ENCODE measurements at places on chromosomes 13 and 19. TPM values are rescaled to one million over a fixed set of nuclear protein-coding genes. Genes with fewer than 3 reads are reported as not detected.

- peaks cover 2% of the 10 kb centered on the region for H3K36me3 ChIP-seq
- no peak overlapping the region for H3K27ac ChIP-seq
- peaks cover 42% of the 10 kb centered on the region for H3K4me1 ChIP-seq
Measured at GRCh38 chr19:39710333-39710890, 6.1 kb downstream of the LGALS14 start.

GRCh38 chr13:49374585-49375290 lies 69.1 kb downstream of the CAB39L start:
- H3K36me3 ChIP-seq: peaks cover 4% of the 10 kb centered on the region
- peak overlapping the region; percentile 12 for H3K4me3 ChIP-seq
- H3K27me3 ChIP-seq: no peaks in the 10 kb centered on the region
- no peak for DNase-seq
- H3K27ac ChIP-seq: peak overlapping the region; percentile 99

GRCh38 chr19:2003874-2004273 lies 11.6 kb downstream of the BTBD2 start:
- no peaks in the 10 kb centered on the region for H3K27me3 ChIP-seq
- no peaks in the 10 kb centered on the region for H3K4me1 ChIP-seq
- no peaks in the 10 kb centered on the region for H3K36me3 ChIP-seq
- H3K27ac ChIP-seq: no peak overlapping the region
- H3K4me3 ChIP-seq: no peak overlapping the region

- no peaks in the 10 kb centered on the region for H3K27me3 ChIP-seq
- no peaks in the 10 kb centered on the region for H3K36me3 ChIP-seq
- no peaks in the 10 kb centered on the region for H3K4me1 ChIP-seq
- no peak overlapping the region for H3K27ac ChIP-seq
Measured at GRCh38 chr19:13604902-13605586, 98.8 kb upstream of the CACNA1A start.

- H3K27me3 ChIP-seq: no peaks in the 10 kb centered on the region
- H3K36me3 ChIP-seq: no peaks in the 10 kb centered on the region
- H3K4me3 ChIP-seq: no peak overlapping the region
- peaks cover 4% of the 10 kb centered on the region for H3K4me1 ChIP-seq
- H3K27ac ChIP-seq: no peak overlapping the region
- no peak for DNase-seq
Measured at GRCh38 chr13:89199138-89199537, 1528.0 kb downstream of the SLITRK5 start.

DNA sequence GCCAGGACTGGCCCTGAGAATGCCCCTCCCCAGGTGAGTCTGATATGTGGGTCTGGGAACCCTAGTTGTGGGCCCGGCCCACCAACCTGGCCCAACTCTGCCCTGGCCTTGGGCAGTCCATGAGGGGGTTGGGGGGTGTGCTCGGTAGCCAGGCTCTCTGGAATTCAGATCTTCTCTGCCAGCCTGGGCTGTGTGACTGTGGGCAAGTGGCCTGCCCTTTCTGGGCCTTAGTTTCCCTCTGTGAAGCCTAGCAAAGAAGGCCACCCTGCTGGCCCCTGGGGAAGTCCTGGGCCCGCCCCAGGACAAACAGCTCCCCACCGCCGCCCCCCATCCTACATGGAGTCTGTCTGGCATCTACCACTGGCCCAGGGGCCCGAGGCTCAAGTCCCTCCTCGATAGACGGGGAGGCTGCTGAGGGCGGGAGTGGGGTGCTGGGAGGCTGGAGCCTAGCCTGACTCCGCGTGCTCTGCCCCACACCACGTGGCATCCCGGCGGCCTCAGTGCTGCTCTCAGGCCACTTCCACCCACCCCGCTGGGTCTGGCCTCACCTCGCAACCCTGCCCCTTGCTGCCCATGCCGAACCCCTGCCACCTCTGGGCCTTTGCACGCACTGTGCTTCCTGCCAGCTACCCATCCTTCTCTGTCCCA lies 8.3 kb upstream of the TBXA2R start:
- H3K27me3 ChIP-seq: no peaks in the 10 kb centered on the region
- no peaks in the 10 kb centered on the region for H3K4me1 ChIP-seq
- no peaks in the 10 kb centered on the region for H3K36me3 ChIP-seq
- no peak overlapping the region for H3K27ac ChIP-seq
- DNase-seq: no peak

GRCh38 chr13:35524171-35524570 lies 47.7 kb upstream of the MAB21L1 start:
- DNase-seq: no peak
- no peaks in the 10 kb centered on the region for H3K27me3 ChIP-seq
- no peak overlapping the region for H3K27ac ChIP-seq
- H3K4me1 ChIP-seq: no peaks in the 10 kb centered on the region
- H3K4me3 ChIP-seq: no peak overlapping the region

GRCh38 chr19:4362831-4363545 lies 19.6 kb downstream of the MPND start:
- H3K36me3 ChIP-seq: no peaks in the 10 kb centered on the region
- H3K27me3 ChIP-seq: no peaks in the 10 kb centered on the region
- H3K4me1 ChIP-seq: peaks cover 2% of the 10 kb centered on the region
- peak; percentile 70 for DNase-seq

DNA sequence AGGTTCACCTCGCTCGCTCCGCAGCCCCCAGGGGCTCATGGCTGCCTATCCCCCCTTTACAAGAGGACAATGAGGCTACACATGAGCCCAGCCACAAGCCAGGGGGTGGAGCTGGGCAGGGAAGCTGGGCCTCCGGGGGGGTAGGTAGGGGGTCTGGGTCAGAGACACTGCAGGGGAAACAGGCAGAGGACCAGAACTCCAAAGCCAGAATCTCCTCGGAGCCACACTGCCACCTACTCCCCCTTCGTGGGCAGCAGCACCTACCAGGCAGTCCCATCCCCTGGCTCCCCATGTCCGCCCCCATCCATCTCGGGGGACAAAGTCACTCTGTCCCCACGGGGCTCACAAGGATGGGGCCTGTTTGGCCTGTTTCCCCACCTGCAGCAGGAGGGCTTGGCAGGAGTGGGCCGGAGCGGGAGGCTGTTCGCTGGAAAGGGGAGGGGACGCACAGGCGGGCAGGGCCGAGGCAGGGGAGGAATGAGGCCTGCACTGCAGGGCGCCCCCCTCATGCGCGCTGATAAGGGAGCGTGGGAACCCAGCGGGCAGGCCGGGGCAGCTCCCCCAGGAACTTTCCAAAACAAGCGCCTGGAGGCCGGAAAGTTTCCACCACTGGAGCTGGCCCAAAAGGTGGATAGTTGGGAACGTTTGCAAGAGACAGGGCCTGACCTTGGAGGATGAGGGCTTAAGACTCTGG lies 545 bp upstream of the ISYNA1 start:
- H3K27me3 ChIP-seq: no peaks in the 10 kb centered on the region
- no peak overlapping the region for H3K4me3 ChIP-seq
- peaks cover 4% of the 10 kb centered on the region for H3K36me3 ChIP-seq
- H3K4me1 ChIP-seq: peaks cover 40% of the 10 kb centered on the region

DNA sequence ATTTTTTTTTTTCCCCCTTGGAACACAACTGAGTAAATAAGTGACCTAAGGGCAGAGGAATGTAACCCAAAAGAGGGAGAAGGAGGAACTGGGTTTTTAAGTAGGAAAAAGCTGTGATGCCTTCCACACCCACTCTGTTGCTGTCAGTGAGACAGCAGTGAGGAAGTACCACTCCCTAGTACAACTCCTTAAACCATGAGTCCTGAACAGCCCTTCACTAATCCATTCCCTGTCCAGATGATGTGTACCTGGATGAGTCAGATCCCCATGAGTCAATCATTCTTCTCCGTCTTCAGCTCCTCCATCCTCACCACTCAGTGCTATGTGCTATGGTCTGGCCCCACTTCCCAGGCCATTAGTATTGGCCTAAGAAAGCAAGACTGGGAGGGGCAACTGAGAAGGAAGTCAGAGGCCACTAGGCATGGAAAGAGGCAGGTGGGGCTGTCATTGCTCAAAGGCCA lies 12.9 kb upstream of the CXCL17 start:
- no peaks in the 10 kb centered on the region for H3K27me3 ChIP-seq
- peaks cover 12% of the 10 kb centered on the region for H3K4me1 ChIP-seq
- H3K27ac ChIP-seq: no peak overlapping the region
- H3K36me3 ChIP-seq: no peaks in the 10 kb centered on the region
- no peak for DNase-seq

The RASAL3 gene
- 27.1 TPM for total RNA-seq

The PROZ gene
- total RNA-seq: not detected

The PALM gene
- total RNA-seq: 3.5 TPM
